Left ventricle myocardium inferior (tissue), 1 donor: ENCODE measurements at places on chromosomes 4 and X.

- DNase-seq: no peak
Measured at GRCh38 chr4:130110189-130110588, 1014.2 kb downstream of the C4orf33 start.

DNA sequence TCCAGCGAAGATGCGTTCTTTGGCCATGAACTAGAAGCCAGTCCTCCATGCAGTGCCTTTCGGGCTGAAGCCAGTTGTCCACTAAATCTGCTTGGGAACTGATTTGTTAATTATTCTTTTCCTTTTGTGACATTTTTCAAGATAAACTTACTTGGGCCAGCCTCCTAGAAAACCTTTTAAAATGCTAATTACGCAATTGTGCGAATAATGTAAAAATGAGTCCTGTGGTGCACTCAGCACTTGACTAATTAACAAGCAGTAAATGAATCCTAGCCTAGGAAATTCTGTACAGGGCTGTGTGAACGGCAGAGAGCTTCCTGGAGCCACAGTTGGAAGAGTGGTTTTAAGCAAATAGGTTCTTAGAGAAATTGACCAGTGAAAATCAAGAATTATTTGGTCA lies 149.9 kb upstream of the SCML1 start:
- no peak for DNase-seq

DNA sequence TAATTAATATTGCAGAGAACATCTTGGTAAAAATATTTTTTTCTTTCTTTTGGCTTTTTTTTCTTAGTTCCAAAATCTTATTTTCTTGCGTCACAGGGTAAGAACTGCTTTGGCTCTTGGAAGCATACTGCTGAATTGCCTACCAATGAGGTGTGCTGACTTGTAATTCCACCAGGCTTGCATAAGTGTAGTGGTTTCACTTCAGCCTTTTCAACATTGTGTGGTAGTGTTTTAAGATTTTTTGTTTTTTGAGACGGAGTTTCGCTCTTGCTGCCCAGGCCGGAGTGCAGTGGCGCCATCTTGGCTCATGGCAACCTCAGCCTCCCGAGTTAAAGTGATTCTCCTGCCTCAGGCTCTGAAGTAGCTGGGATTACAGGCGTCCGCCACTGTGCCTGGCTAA lies 42.4 kb downstream of the N4BP2 start:
- DNase-seq: no peak

- no peak for DNase-seq
Measured at GRCh38 chrX:25343060-25343459, 327.3 kb upstream of the ARX start.

GRCh38 chr4:146370841-146371240 lies 150.9 kb downstream of the SLC10A7 start:
- no peak for DNase-seq

DNA sequence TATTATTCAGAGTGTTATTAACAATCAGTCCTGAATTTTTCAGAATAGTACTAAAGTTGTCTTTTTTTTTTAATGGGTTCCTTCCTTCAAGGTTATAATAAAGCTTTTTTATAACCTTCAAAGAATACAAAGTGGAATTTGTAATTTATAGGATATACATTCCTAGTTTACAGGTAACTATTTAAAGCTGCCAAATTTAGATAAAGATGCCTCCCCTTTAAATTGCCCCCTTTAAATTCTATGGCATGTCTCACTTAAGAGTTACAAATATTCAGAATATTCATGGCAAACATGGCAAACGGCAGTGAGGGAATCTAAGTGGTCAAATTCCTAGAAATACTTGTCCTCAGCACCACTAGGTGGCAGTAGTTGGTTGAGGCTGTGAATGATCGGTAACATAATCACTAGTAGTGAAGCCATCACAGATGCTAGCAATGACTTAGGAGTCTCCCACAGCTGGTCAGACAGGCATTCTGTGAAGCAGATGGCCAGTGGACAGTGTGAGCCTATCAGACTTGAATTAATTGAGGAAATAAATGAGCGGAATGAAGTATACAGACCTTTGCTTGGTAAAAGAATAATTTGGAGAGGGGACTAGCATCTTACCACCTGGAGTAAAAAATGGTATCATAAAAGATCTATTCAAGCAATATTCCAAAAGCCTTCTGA lies 86.4 kb downstream of the CBR4 start:
- no peak for DNase-seq

GRCh38 chrX:10875995-10876394 lies 235.1 kb upstream of the HCCS start:
- no peak for DNase-seq
